Skeletal muscle cell (primary cell): ENCODE measurements at places on chromosomes 11 and 22.
A peak's percentile ranks its signal among the peaks of the same experiment; 100 is the strongest.

DNA sequence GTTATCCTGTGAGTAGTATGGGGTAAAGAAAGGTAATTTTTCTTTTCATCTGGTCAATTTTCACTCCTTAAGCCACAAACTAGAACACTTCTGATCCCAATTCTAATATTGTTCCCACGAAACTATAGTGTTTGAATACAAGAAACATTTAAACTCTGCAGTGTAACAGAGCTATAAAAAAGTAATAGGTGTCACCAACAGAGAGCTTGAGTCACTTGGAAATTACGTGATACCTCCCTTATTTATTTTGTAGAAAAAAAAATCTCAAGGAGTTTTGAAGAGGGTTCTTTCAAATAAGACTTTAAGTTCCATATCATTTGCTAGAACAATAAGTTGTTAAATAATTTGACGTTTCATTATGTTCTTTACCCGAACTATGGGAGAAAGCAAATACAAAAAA lies 959.4 kb downstream of the JRKL start:
- DNase-seq = no peak

- DNase-seq = no peak
These were observed 20.6 kb downstream of the POLR3H start for GRCh38 chr22:41523464-41524221.

DNA sequence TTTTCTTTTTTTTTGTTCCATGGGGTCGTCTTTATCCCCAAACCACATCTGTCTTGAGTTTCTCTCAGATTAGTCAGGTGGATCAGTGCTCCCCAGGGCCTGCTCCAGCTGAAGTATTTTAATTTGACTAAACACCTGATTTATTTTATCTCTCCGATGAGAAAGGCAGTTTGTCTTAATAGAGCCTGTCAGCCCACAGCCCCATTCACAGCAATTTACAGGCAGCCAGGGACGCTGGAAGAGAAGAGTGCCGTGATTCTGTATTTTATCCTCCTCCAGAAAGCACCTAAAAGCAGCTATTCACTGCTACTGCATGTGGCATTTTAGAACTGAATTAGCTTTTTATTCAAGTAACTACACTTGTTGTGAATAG lies 164.5 kb downstream of the SOX6 start:
- DNase-seq = no peak

- DNase-seq = no peak
These were observed 108.9 kb upstream of the FGF3 start for GRCh38 chr11:69928121-69928520.

DNA sequence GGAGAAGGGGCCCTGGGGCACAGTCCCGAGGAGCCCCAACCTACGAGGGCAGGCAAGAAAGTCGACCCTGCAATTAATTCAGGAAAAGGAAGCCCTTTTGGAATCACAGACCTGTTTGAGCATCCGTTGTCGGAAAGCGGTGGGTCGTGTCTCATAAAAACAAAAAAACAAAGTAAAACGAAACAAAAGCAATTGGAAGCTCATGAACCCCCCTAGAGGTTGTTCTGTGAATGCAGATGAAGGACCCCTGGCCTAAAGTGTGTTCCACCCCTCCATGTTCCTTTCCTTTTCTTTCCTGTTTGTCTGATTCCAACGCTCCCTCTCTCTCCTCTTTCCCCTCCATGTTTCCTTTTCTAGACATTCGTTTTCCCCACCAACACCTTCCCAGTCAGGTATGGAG lies 203.7 kb downstream of the GRIK4 start:
- DNase-seq = no peak

GRCh38 chr11:74057249-74058151 lies 48.6 kb upstream of the UCP3 start:
- DNase-seq = no peak

DNA sequence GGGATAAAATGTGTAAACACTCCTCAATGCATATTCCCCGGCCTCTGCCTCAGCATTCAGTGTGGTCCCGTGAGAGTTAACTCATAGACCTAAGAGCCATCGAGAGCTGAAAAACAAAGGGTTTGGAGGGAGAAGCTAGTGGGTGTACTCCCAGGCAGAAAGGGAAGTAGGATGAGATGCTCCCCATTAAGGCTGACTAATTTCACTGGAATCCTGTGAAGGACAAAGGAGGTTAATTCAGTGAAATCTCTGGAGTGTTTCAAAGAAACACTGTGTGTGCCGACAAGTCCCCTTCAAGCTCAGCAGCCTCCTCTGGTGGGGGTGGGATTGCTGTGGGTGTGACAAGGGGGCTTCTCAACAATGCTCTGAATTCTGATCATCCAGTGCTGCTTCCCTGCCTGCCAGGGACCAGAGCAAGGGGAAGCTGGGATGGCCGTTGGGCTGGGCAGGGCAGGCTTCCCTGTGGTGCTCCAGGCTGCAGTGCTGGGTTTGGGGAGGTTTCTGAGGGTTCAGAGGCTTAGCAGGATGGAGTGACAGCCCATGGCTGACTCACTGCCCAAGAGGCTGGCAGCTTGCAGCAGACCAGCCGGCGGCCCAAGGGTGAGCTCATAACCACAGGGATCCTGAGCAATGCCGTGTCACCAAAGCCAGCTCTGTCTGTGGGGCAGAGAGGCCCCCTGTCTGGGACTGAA lies 61.4 kb upstream of the BMAL1 start:
- DNase-seq = peak; percentile 92

DNA sequence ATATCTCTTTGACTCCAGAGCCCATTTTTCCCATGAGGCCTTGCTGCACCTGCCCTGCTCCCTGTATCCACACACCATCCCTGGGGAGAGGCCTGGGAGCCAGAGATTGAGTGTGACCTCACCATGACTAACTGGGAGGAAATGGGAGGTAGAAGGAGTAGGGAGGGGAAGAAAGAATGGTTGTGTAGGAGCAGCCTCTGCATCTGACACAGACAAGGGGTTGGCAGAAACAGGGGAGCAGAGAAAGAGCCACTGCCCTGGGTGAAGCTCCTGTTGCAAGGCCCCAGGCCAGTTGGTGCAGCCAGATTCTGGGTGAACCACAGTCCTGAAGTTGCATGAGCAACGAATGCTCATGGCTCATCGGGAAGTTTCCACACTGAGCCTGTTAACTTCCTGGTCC lies 32.4 kb downstream of the POU2F3 start:
- peak; percentile 8 for DNase-seq
